ENCODE measurements at places on chromosomes 5 and 9.

GRCh38 chr5:15103130-15103529, 231.6 kb upstream of the ANKH start:
- DNase-seq: no peak

- DNase-seq: no peak
Observed at GRCh38 chr9:26669701-26670670, 222.6 kb downstream of the CAAP1 start.

DNA sequence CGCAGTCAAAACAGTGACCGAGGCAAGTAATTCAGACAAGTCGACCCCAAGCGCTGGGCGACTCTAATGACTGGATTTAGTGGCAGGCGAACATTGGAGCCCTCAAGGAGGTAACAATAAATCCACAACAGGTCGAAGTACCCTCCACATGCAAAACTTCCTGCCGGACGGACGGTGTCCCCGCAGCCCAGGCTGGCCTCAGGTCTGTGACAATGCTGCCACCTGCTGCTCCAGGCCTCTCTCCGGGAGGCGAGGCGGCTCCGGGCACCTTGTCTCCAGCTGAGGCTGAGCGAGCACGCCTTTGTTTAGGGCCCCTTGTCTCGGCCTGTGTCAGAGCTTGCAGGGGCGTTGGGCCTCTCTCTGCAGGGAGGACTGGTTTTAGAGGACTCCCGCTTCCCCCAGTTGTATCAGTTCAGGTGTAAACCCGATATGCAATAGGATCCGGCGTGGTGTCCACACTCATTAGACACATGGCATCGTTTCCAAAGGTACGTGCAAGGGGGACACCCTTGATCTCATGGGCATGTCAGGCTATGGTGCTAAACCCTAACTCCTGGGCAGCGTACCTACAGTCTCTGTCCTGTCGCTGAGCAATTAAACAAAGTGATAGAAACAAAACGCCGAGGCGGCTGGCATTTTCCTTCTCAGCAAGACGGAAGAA, 628.0 kb upstream of the ADAMTS16 start:
- DNase-seq: no peak

- DNase-seq: no peak
Observed at GRCh38 chr9:118946669-118947068, 422.6 kb downstream of the BRINP1 start.

DNA sequence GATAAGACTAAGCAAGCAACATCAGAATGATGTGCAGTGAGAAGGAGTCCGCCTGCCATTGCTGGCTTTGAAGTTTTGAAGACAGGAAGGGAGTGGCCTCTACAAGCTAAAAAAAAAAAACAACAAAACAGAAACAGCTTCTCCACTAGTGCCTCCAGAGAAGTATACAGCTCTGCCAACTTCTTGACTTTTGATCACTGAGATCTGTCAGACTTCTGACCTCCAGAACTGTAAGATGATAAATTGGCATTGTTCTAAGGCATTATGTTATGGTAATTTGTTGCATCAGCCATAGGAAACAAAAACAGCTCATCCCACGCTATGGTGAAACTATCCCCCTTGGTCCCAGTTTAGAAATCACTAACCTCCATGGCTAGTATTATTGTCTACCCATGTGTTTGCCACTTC, 131.0 kb upstream of the VCAN start:
- no peak for DNase-seq
